Coronary artery (tissue), 2 donors: ENCODE measurements at places on chromosomes 1 and 21.

- DNase-seq, result peak; percentile 62
These were observed 31.6 kb downstream of the CDK18 start for GRCh38 chr1:205535866-205536758.

GRCh38 chr1:206590025-206590758, 22.1 kb downstream of the EIF2D start:
- no peak for DNase-seq

DNA sequence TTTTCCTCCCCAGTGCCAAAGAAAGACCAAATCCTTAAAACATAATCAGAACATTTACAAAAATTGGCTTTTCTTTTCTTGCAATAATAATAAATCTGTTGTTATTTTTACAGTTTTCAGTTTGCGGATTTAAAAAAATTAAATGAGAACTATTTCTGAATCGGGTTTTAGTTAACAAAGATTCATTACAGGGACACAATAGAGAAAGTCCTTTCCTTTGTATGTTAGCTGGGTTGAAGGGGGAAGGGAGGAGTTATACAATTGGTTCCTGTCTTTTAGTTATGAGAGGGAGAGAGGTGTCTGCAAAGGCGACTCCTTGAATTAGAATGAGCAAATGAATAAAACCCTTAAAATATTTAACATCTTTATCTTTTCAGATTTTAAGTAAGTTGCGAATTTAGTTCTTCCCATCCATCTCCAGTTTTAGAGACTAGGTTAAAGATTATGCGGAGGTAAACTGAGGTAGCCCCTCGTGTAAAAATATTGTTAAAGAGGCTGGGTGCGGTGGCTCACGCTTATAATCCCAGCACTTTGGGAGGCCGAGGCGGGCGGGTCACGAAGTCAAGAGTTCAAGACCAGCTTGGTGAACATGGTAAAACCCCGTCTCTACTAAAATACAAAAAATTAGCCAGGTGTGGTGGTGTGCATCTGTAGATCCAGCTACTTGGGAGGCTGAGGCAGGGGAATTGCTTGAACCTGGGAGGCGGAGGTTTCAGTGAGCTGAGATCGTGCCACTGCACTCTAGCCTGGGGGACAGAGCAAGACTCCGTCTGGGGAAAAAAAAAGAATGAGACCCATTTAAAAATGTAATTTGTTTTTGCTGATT, 3.9 kb downstream of the SPEN start:
- no peak for DNase-seq

DNA sequence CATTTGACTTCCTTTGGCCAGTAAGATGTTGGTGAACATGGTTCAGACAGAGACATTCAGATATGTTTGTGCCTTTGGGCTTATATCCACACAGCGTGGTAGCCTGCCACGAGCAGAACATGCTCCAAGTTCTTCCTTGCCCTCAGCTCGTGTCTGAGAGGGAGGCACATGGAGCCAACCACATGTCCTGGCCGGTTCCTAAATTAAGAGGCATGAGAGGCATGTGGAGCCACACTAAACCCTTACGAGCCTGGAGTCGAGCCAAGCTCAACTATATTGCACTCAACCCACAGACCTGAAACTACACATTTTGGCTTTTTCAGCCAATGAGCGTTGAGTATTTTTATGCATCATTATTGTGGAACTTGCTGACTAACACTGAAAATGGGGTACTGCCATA, 133.7 kb upstream of the KCNK1 start:
- DNase-seq, result no peak

GRCh38 chr1:167301355-167301754, 80.7 kb downstream of the POU2F1 start:
- no peak for DNase-seq

- DNase-seq, result no peak
These were observed 85.4 kb upstream of the DUSP10 start for GRCh38 chr1:221827307-221827642.

- no peak for DNase-seq
These were observed 204.0 kb upstream of the C21orf91 start for GRCh38 chr21:18023157-18023556.

- DNase-seq, result no peak
These were observed 13.7 kb upstream of the RGS16 start for GRCh38 chr1:182617734-182618351.

DNA sequence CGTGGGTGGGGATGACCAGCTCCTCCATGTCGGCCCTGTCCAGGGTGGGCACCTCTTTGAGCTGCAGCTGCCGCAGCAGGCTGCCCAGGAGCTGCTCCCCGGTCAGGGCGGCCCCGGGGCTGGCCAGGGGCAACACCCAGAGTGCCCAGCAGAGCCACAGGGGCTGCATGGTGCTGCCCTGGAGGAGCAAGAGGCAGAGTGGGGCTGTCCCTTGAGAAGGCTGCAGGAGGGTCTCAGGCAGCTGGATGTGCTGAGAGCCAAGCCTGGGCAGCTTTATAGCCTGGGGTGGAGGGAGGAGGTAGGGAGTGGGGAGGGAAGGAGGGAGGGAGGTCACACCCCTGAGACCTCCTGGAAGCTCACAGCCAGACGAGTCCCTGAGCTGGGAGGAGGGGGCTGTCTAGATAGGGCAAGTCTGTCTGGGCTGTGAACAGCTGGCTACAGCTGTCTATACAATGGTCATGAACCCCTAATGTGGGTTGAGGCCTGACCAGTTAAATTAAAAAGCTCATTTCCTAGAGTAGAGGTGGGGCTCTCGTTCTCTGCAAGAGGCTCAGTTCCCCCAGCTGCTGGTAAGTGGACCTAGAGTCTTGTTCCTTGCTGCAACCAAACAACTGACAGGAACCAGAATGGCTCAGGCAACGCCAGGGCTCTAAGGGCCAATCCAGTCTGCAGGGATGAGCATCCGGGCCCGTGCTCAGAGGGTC, at the start of gene LEFTY1:
Gene LEFTY1 (minus strand): TSS at position 249 of the 704 bp plus-strand sequence. CDS start 80 bp downstream, at position 169.
- no peak for DNase-seq

DNA sequence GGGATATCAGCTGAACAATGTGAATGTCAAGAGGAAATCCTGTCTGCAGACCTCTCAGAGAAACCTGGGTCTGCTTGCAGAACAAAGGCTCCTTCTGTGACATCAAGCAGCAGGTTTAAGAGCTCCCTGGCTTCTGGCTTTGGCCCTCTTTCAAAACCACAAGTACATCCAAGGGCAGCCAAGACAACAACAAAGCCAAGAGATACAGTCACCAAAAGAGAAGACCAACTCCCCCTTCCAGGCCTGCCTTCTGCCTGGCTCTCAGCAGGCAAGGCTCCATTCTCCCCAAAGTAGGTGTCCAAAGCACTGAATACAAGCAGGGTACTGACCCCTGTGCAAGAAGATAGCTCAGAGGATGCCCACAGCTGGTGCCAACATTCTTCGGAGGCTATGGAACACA, 11.5 kb downstream of the BCAR3 start:
- no peak for DNase-seq

- DNase-seq, result peak; percentile 64
These were observed 145.2 kb downstream of the FOXD2 start for GRCh38 chr1:47582891-47583608.

DNA sequence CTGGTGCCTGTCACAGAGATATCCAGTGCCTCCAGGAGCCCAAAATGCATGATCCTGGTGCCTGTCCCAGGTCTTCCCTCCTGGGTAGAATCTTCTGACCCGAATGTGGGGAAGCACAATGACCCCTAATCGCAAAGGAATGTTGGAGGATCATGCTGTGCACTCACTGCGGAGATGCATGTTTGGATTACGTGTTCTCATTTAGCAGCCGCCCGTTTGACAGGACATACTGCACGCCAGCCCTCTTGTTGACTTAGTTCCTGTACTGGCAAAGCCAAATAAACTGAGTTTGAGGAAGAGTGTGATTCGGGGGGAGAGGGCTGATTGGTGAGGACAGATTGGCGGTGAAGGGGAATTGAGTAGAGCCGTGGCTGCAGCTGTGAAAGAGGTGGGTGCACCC, 85.9 kb upstream of the SIM2 start:
- no peak for DNase-seq

GRCh38 chr1:232462213-232462612, 167.7 kb downstream of the SIPA1L2 start:
- DNase-seq, result no peak

DNA sequence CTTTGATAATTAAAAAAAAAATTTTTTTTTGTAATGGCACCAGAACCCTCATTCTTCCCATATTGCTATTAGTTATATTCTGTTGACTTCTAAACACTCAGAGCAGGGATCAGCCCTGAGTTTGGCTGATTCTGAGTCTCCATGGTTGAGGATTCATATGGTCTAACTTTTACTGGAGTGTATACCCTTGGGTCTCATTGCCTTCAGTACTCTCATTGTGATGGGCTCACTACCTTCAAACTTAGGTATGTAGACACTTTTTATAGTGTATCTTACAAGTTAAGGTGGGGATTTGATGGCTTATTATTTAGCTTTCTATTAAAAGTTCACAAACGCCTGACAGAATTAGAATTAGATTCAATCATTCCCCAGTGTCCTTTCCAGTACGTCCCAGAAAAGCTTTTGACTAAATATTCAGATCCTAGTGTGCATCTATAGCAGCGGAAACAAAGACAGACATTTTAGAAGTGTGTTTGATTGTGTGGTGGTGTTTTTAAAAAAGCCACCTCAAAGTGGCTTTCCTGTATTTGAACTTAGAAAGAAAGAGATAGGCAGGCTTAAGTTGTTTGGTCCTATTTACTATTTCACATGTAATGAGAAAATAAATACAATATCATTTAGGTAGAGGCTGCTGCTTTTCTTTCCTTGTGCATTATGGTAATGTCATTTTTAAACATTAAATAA, 1.4 kb downstream of the MACF1 start:
- DNase-seq, result no peak

DNA sequence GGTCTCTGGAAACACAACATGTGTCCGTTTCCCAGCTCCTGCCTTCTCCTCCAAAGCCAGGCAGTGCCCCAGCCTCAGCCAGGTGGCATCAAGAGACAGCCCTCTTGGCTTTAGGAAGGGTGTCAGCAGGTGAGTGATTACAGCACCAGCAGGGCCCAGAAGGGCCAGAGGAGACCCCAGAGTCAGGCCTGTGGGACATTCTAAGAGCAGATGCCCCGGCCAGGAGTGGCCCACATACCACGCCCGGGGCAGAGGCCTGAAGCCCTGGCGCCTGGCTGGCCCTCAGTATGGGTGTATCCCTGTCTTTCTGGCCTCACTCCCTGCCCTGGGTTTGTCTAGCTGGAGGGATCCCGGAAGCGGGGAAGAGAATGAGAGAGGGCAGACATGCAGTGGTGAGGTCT, 109.2 kb downstream of the CASZ1 start:
- no peak for DNase-seq

DNA sequence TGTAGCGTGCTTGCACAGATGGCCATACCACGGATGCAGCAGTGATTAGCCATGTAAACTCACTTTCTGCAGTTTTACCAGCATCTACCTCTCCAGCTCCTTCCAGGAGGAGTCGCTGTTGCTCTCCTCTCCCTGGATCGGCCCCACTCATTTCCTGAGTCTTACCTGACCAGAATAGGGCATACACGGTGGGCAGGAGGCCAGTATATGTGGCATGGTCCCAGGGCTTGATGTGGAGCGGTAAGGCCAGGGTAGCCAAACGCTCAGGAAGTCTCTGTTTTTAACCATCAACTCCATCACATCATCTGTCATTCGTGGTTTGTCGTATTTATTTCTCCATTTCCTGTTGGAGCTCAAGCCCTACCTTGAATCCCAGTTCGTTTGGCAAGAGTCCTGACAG, 163.4 kb upstream of the USP24 start:
- no peak for DNase-seq

- peak; percentile 94 for DNase-seq
These were observed at the start of gene CPLANE2 for GRCh38 chr1:16236511-16237342. CPLANE2 (minus strand) TSS chr1:16237183; CDS start chr1:16236742, 441 bp downstream.

- DNase-seq, result no peak
These were observed 30.3 kb downstream of the SMIM12 start for GRCh38 chr1:34829250-34829649.

- DNase-seq, result peak; percentile 43
These were observed 10.7 kb downstream of the WNT3A start for GRCh38 chr1:228017356-228018124.

DNA sequence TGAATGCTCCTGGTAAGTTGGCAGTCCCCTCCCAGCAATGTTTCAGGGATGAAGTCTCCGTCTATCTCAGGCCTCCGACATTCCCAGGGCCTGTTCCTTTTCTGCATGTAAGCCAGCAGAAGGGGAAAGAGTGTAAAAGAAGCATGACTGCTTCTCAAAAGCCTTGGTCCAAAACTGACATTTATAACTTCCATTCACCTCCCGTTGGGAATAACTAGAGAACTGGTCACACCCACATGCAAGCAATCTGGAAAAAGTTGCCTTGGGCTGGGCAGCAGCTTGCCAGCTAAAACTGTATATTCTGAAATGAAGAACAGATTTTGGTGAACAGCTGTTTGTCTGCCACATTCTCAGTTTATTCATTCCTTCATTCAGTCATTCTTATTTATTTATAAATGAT, 24.2 kb upstream of the NPL start:
- DNase-seq, result no peak

DNA sequence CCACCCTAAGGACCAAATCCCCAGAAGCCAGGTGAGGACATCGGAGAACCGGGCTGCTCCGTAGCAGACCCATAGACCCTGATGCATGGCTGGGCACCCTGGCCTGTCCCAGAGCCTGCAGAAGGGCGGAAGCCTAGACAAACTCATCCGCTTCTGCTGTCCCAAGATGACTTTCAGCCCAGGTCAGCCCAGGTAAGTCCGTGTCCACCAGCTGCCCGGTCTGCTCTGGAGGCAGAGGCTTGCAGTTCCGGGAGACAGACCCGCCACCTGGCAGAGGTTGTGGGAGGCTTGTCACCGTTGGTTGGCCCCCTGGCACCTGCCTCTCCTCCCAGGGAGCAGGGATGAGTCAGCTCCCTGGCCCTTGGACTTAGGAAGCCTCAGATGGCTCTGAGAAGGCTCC, 22.8 kb upstream of the POFUT2 start:
- no peak for DNase-seq

- no peak for DNase-seq
These were observed 62.8 kb downstream of the DDX20 start for GRCh38 chr1:111818546-111818945.

DNA sequence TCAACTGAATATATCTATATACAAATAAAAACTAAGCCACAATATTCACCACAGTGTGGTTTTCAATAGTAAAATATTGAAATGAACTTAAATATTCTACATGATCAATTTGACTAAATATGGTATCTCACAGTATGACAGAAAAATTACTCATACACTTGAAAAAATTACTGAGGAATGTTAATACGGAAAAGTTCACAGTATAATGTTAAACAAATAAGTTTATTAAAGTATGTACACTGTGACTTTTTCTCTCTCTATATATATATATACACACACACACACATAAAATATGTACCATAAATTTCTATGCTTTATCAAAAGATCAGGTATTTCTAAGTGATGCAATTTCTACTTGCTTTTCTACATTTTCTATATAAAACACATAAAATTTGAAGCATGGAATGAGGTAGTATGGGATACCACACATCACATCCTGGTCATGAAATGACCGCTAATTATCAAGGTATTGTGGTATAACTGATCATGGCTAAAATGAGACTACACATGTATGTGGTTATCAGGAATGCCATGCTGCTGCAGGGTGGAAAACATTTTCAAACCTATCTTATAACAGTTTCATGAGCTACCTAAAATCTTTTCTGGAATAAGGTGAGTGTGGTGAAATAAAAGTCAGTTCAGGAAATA, 102.3 kb downstream of the CDC42BPA start:
- DNase-seq, result no peak
